ENCODE measurements at places on chromosomes 4 and X.

GRCh38 chrX:17474892-17475291 lies 99.9 kb downstream of the NHS start:
- DNase-seq, result peak; percentile 46

- no peak for DNase-seq
These were observed 345.1 kb downstream of the INPP4B start for GRCh38 chr4:142500966-142501365.

- no peak for DNase-seq
These were observed 881.6 kb downstream of the PCDH7 start for GRCh38 chr4:31601793-31602192.

GRCh38 chr4:74941123-74941522 lies 8.2 kb downstream of the PARM1 start:
- no peak for DNase-seq
